Neuronal stem cell (in vitro differentiated cells): ENCODE measurements at places on chromosomes 3 and 15.

DNA sequence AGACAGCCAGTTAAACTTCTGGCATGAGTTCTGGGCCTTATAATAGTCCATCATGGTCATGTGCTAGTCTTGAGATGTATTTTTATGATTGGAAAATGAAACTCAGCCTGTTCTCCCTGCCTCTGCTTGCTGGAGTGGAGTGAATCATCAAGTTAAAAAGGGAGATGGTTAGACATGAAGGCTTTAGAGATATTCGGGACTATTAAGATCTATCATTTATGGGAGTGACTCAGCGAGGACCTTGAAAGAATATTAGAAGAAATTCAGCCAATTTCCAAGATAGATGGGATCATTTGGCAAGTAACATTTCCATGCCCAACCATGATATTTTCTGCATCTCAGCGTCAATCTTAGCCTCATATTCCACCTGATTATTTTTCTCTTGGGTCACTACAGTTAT is 79.8 kb downstream of the AGBL1 start:
- no peak for DNase-seq

- DNase-seq, result no peak
Measured at GRCh38 chr3:163587342-163587741, 1491.0 kb downstream of the SI start.

DNA sequence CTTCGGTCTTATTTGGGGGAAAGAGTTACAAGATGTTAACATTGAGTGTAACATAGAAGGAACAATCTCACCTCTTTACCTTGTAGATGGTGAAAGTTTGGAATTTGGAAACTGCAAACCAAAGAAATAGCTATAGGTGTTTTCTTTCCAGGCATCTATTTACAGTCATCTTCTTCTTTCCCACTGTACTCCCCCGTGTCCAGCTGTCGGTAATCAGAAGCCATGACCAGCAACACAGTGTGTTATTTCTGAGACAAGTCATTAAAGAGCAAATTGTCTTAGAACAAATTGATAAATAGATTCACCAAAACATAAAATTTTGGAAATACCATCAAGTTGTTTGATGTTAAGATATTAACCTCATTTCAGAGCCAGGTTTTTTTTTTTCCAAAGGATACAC is 590.5 kb upstream of the NAALADL2 start:
- DNase-seq, result no peak

DNA sequence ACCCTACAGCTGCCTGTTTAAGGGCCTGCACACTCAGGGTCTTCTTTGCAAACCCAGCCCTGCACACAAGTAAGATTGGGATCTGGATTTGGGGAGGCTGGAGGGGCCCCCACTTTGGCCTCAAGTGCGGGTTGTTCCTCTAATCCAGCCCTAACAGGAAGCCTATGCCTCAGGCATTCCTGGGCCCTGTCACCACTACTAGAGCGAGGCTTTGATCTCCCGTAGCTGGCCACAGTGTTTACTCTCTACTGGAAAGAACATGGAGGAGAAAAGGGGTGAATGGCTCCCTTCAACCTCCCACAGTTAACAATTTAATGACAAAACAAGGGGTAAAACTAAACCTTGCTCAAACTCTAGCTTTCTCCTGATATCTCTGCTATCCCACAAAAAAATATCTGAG is 48.4 kb downstream of the DZIP1L start:
- DNase-seq, result no peak

GRCh38 chr3:190655933-190656332 is 142.0 kb downstream of the IL1RAP start:
- no peak for DNase-seq

GRCh38 chr15:39581242-39581792 is 438 bp downstream of the THBS1 start:
- no peak for DNase-seq

DNA sequence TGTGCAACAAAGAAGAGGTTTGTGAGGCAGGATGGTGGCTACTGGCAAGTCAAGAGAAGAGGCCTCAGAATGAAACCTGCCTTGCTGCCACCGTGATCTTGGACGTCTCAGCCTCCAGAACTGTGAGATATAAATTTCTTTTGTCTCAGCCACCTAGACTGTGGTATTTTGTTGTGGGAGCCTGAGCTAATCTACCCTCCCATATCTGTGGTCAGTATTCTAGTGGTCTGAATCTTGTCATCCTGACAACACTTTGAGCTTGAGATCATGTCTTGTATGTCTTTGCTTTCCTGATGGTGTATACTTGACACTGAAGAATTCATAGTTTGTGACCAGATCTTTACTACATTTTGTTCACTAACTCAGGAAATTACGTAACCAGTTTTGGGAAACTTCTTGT is 240.6 kb upstream of the GOLIM4 start:
- DNase-seq, result no peak

GRCh38 chr15:61697796-61698195 is 362.5 kb downstream of the VPS13C start:
- DNase-seq, result no peak

- DNase-seq, result no peak
Measured at GRCh38 chr3:124787476-124788195, 57.4 kb downstream of the UMPS start.

GRCh38 chr3:145094355-145094941 is 1066.5 kb downstream of the PLOD2 start:
- DNase-seq, result peak; percentile 21

DNA sequence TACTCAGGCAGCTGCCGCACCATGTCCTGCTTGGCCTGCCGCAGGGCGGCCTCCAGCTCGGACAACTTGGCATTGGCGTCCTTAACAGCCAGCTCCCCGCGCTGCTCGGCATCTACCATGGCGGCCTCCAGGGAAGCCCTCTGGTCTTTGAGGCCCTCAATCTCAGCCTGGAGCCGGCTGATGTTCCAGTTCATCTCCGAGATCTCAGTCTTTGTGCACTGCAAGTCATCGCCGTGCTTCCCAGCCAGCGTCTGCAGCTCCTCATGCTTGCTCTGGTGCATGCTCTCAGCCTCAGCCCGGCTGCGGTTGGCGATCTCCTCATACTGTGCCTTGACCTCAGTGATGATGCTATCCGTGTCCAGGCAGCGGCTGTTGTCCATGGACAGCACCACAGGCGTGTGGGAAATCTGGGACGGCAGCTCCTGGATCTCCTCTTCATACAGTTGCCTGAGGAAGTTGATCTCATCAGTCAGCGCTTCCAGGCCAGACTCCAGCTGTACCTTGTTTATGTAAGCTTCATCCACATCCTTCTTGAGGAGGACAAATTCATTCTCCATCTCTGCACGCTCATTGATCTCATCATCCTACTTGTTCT is 15.5 kb upstream of the PSTPIP1 start:
- no peak for DNase-seq

DNA sequence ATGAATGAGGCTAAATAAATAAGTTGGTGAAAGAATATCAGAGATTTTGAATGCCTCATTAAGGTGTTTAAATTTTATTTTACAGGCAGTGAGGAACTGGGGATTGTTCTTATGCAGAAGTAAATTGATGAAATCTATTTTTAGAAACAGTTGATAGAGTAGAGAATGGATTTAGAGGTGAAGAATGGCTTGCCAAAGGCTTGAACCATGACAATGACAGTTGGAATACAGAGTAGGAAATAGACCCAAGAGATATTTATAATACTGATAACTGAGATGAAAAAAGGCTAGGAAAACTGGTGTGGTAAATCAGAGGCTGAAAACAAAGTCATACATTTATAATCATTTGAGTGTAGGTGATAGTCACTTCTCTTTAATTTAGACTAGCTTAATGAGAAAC is 39.0 kb upstream of the RBMS3 start:
- DNase-seq, result no peak

DNA sequence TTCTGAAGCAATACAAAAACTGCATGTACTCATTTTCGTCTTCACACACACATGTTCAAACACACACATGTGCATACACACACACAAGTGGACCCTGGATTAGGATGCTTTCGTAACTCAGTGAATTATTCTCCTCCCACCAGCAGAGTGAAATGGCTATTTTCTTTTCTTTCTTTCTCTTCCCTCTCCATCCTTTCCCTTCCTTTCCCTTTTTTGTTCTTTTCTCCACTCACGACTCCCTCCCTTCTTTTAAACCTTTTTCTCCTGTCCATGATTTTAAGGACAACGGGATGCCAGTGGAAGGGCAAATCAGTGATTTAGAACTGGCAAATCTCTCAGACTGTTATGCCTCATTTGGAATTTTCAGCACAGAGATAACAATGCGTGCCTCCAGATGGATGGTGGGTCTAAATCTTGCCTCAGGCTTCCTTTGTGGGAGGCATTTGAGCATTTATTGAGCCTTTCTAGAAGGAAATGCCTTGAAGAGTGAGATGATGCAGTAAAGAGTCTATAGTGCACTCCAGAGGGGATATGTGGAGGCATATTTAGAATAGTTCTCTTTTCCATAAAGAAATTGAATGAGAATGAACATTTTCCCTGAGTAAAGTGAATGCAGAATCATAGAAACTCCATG is 130.4 kb upstream of the SLC7A14 start:
- no peak for DNase-seq

GRCh38 chr3:8500989-8501370 is 643 bp upstream of the LMCD1 start:
- no peak for DNase-seq

DNA sequence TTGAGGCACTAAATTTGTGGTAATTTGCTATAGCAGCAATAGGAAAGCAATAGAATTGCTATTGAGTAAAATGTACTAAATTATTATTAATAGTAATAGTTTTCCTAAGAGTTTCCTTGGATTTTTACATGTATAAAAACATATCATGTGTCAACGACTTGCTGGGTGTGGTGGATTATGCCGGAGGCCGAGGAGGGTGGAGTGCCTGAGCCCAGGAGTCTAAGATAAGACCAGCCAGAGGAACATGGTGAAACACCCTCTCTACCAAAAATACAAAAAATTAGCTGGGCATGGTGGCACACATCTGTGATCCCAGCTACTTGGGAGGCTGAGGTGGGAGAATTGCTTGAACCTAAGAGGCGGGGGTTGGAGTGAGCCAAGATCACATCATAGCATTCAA is 749.9 kb downstream of the TBL1XR1 start:
- no peak for DNase-seq

GRCh38 chr3:65955792-65956477 is 82.8 kb downstream of the MAGI1 start:
- no peak for DNase-seq

- DNase-seq, result no peak
Measured at GRCh38 chr3:14297784-14298236, 104.6 kb upstream of the SLC6A6 start.

DNA sequence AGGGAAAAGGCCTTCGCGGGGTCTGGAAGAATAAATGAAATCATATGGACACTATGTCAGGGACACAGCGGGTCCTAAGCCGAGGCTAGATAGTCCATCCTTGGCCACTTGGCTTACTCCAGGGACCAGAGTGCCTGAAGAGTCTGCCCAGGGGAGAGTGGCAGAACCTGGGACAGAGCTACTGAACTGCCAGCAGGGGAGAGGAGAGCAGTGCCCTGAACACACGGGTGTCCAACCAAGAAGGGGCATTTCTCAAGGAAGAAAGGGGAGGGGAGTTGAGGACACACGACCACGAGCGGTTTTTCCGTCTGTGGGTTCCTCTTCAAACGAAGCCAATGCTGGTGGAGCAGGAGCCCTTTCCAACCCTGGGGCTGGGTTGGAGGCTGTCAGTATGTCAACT is 1.0 kb downstream of the ACAN start:
- no peak for DNase-seq

- no peak for DNase-seq
Measured at GRCh38 chr3:125461896-125462295, 58.1 kb downstream of the SNX4 start.

- DNase-seq, result no peak
Measured at GRCh38 chr15:73608941-73609340, 24.2 kb downstream of the NPTN start.

- DNase-seq, result no peak
Measured at GRCh38 chr3:138939561-138940241, 7.2 kb downstream of the FOXL2 start.

DNA sequence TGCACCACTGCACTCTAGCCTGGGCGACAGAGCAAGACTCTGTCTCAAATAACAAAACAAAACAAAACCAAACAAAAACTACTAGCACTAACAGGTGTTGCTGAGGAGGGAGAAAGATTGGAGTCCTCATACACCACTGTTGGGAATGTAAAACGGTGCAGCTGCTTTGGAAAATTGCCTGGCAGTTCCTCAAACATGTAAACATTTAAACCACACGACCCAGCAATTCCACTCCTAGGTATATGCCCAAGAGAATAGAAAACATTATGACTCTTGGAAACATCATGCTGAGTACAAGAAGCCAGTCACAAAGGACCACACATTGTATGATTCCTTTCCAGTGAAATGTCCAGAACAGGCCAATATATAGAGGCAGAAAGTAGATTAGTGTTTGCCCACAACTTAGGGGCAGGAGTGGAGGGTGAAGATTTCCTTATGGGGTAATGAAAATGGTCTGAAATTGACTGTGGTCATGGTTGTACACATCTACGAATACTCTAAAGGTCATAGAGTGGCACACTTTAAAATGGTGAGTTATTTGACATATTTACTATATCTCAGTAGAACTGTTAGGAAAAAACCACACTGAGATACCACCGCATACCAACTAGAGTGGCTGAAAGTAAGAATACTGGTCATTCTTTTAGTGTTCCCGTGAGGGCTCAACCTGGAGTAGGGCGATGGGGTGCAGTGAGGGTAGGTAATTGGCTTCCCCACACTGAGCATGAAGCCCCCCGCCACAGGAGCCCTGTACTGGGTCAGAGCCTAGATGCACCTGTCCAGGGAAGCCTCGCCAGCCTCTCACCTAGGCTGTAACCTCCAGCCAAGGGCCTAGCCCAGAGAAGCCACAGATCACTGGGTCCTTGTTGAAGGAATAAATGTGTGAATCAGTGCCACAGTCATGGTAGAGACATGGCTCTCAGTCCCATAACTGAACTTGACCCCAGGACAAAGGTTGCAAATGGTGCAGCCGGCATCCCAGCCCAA is 131.1 kb downstream of the NUP210 start:
- no peak for DNase-seq

DNA sequence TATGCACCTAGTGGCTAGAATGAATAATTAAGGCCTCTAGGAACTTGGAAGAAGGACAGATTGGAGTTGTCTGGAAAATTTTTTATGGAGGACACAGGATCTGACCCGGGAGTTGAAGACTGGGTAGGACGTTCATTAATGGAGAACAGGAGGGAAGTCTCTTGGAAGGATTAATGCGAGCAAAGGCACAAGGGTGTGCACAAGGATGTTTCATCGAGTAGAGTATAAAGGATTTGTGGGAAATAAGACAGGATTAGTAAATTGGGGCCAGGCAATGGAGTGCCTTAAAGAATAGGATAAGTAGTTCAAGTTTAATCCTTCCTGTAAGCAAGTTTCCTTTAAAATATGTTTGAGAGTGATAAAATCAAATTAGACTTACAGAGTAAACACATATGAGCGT is 14.6 kb downstream of the LMOD3 start:
- DNase-seq, result no peak
